ENCODE measurements at places on chromosomes 6 and 20. TPM values are rescaled to one million over a fixed set of nuclear protein-coding genes. Genes with fewer than 3 reads are reported as not detected.

GRCh38 chr6:134056046-134056445 lies 3.6 kb upstream of the SLC2A12 start:
- DNase-seq = no peak

- no peak for DNase-seq
These were observed 11.1 kb downstream of the LMBRD1 start for GRCh38 chr6:69785697-69786096.

DNA sequence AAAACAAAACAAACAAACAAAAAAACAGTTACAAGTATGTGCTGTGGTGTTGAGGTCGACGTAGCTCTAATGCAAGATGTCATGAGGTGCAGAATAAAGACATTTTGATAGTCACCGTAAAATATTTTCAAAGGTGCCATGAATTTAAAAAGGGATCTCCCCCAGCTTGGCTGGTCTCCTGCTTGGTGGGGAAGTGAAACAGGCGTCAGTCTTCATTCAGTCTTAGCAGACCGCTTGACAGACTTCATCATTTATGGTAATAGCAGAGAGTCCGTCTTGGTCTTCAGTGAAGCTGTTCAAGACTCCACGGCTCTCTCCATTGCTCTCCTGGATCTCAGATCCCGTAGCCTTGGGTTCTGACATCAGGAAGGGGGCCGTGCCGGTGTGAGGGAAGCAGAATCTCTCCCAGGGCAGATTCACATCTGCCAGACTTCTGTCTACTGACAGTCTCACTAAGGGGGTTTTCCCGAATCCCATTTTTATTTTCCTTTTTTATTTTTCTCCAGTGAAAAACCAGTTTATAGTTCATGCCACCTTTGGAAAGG lies 1.6 kb downstream of the SLC24A3 start:
- no peak for DNase-seq

DNA sequence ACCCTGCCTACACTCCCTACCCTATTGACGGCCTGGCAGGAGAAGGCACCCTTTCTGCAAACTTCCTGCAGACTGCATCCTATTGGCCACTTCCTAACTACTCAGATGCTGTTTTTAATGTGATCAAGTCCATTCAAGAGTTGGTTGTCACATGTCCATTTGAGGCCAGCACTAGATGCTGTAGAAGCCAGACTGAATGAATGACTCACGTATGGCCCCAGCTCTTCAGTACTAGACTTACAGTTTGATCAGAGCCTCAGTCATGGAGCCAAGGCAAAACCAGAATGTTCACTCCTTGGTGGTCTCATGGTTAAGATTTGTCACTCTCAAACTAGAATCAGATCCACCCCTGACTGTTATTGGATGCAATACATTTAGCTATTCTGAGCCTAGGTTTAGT lies 101.7 kb downstream of the OPRM1 start:
- no peak for DNase-seq

- DNase-seq = no peak
These were observed 6.1 kb downstream of the KLHL31 start for GRCh38 chr6:53659458-53659857.

GRCh38 chr6:32083812-32084768 lies 25.0 kb downstream of the TNXB start:
- peak; percentile 38 for DNase-seq

DNA sequence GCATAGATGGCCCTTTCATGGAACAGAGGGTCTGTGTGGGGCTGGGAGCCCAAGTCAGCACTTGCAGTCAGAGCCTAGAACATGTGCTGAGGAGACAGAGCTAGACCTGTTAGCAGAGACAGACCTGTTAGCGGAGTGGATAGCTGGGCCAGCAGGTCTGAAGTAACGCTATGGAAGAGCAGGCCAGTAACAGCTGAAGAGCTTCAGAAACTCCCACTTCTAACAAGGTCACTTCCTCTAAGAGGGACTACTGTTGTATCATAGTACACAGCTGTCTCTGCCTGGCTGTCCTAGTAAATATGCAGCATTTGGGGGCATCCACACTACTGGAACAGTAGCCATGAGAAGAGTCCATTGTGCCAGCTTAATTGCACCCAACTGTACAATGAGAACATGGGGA lies 41.2 kb upstream of the POLR1H start:
- no peak for DNase-seq

RSPO4 gene
- not detected for total RNA-seq
